ENCODE measurements at places on chromosomes 12 and 14. TPM values are rescaled to one million over a fixed set of nuclear protein-coding genes. Genes with fewer than 3 reads are reported as not detected.

GRCh38 chr12:42582050-42582449, 7.5 kb downstream of the PRICKLE1 start:
- DNase-seq, result no peak

GRCh38 chr14:104930526-104931303, 6.0 kb downstream of the PLD4 start:
- DNase-seq, result peak; percentile 12

DNA sequence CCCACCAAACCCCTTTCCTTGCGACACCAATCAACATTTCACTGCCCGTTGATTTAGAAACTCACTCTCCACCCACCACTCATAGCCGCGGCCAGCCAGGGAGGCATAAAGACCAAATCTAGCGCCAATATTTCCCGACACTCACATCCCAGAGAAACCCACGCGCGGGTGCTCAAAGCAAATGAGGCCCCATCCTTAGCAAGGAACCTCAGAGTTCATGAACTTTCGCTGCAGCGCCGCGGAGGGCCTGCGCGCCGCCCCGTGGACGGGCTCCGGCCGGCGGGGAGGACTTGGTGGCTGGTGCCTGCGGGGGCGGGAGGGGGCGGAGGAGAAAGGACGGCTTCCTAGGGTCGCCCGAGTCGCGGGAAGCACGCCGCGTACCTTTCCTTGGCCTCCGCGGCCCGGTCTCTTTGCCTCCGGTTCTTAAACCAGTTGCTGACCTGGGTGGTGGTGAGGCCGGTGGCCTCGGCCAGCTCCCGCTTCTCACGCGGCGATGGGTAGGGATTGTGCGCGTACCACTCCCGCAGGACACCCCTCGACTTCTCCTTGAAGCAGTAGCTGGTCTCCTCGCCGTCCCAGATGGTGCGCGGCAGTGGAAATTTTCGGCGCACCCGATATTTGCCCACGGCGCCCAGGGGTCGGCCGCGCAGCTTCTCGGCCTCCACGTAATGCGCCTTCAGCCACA, 886 bp downstream of the SIX1 start:
- DNase-seq, result peak; percentile 51

GRCh38 chr14:95327558-95328374, 8.1 kb upstream of the CLMN start:
- no peak for DNase-seq

- no peak for DNase-seq
These were observed 168.6 kb downstream of the TMTC3 start for GRCh38 chr12:88310666-88311065.

GRCh38 chr12:130878193-130879185, 6.6 kb downstream of the RAN start:
- DNase-seq, result peak; percentile 9

- DNase-seq, result no peak
These were observed 17.4 kb downstream of the HEATR5A start for GRCh38 chr14:31402764-31403439.

DNA sequence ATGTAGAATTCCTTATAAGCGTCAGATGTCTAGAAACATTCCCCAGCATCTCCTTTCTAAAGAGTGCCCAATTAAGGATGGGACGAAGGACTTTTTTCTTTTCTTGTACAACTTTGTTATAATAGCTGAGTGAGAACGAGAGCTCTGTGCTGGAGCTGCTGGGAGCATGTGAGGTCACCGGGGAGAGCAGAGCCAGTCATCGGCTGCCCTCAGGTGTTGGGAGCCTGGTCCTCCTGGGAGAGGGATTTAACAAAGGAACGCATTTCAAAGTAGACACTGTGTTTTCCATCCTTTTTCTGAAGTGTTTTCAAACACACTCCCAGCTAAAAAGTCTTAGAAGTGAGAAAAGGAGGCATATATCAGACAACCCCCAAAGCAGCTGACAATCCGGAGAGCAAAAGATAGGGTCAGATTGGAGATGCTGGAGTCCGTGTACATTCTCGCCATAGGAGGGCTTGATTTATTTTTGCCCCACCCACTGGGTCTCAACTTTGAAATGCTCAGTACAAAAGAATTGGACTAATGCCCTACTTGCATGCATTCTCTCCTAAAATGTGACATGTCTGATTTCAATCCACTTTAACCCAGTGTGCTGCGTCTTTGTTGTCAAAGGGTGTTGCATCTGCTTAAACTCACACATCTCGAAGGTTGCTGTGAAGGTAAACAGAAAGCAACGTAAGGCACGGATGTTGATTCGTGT, 50.8 kb upstream of the PIWIL1 start:
- DNase-seq, result no peak

DNA sequence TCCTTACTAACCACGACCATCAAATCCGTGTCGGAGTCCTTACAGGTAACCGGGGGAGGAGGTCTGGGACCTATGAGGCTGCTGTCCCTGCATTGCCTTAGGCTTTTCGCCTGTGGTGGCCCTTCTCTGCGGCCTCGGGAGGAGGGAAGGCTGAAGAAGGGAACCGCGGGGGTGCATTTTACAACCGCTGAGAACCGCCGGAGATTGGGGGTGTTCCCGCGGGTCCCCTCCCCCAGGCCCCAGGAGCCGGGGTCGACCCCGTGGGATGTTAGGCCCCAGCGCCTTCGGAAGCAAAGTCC, 549 bp downstream of the GPHN start:
- DNase-seq, result no peak

DNA sequence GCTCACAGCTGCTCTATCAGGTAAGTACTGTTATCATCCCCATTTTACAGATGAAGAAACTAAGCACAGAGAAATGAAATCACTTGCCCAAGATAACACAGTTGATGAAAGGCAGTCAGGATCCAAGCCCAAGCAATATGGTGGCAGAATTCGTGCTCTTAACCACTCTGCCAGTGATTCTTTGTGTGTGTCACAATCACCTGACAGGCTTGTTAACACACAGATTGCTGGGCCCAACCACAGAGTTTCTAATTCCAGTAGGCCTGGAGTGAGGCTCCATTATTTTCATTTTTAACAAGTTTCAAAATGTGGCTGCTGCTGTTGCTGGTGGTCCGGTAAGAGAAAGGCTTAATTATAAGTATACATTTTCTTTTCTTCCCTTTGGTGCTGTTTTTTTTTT, 134.2 kb downstream of the TGFB3 start:
- DNase-seq, result no peak

DNA sequence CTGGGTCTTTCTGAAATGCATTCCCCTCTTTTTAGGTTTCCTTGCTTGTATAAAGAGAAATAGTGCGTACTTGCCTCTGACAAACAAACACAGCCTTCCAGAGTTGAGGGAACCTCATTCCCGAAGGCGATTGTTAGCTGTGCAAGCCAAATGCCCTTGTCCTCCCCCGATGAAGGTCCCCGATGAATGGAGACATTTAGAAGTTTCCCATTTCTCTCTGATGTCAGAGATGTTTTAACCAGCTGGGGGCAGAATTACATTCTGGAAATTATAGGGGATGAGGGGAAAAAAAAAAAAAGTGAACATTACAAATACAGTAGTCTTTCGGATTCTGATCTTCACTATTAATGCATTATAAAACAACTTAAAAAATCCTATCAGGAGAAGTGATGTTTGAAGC, 366.8 kb downstream of the VRK1 start:
- peak; percentile 29 for DNase-seq

DNA sequence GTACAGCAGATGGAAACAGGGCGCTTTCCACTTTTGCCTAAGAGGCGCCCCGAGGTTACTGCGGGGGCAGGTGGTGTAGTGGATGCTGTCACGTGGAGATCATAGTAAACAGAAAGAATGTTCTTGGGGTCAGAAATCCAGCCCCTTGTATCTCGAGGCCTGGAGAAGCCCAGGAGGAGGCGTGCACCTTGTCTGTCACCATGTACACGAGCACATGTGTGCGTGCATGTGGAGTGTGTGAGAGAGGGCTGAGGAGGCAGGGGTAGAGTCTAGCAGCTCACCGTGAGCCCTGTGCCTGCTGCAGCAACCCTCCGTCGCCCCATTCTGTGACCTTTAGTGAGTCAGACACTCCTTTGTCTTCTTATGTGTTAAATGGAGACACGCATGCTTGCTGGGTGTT, 59.0 kb downstream of the CACNA1C start:
- DNase-seq, result no peak

GRCh38 chr12:80756875-80757274, 40.2 kb downstream of the MYF5 start:
- DNase-seq, result no peak

- DNase-seq, result no peak
These were observed 161.7 kb downstream of the SLC15A4 start for GRCh38 chr12:128662101-128662500.

- no peak for DNase-seq
These were observed 104.3 kb downstream of the DUSP6 start for GRCh38 chr12:89247967-89248366.

DNA sequence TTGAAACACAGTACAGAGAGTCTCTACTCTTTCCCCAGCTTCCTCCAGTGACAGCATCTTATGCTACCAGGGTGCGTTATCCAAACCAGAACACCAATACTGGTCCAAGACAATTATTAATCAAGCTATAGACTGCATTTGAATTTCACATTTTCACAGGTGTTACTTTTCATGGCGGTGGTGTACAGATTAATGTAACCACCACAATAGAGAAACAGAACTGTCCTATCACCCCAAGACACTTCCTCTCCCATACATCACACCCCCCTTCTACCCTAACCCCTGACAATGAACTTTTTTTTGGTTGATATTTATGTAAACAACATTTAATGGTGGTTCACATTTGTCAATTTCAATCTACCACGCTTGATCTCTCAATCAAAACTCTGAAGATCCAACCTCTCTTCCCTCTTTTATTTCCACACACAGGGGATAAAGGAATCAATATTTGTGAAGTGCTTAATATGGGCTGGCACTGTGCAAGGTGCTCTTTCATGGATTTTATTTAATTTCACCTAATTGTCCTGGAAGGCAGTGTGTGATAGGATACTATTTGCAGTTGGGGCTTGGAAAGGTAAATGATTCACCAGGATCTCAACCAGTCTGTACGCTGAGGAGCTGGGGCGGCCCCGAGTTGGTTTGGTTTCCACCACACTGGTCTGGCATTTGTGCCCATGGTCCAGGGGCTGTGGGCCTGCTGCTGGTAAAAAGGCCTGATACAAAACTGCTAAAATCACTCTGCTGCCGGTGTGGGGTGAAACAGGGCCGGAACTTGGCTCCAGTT, 54.6 kb upstream of the DICER1 start:
- DNase-seq, result no peak

DNA sequence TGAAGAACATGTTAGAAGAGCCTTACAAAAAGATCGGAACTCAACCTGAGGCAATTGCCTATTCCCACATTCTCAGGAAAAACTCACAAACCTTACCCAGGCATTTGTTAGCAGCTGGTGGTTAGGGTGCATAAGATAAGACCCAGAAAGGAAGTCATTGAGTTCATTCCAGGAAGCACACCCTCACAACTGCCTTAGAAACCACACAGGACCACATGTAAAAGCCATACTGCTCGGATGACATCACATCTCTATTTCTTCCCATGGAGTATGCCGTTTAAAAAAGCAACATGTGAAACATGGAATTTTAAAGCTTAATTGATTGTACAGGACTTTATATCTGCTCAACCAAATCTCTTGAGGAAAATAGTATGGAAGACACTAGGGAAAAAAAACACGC, 411.2 kb downstream of the DAD1 start:
- DNase-seq, result no peak

DNA sequence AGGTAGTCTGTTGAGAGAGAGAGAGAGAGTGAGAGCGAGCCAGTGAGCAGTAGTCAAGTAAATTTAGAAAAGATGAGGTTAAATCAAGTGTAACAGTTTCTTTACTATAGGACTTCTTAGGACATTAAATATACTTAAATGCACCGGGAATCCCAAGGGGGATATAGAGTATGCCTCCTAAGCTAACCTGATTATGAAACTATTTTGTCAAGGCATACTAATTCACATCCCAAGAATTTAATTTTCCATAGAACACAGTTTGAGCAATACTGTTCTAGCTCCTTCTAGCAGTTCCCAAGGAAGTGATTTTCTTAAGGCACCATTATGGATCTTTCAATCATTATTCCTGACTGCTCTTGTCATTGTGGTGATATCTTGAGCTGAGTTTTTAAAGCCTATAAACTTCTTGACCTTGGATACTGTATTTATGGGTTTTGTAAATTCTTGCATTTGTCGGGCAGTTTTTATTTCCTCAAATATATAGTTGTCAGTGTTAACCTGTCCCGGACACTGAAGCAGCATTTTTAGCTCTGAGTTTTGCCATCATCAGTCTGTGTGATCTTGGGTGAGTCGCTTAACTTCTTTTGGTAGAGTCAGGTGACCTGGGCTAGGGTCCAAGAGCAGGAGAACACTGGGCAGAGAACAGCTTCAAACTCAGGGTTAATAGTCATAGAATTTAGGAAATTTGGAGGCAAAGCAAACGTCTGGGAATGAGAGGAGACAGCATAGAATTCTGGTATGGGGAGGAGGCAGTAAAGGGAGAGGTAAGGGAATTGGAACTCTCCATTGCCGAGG, 196.5 kb upstream of the FRMD6 start:
- DNase-seq, result peak; percentile 67

DNA sequence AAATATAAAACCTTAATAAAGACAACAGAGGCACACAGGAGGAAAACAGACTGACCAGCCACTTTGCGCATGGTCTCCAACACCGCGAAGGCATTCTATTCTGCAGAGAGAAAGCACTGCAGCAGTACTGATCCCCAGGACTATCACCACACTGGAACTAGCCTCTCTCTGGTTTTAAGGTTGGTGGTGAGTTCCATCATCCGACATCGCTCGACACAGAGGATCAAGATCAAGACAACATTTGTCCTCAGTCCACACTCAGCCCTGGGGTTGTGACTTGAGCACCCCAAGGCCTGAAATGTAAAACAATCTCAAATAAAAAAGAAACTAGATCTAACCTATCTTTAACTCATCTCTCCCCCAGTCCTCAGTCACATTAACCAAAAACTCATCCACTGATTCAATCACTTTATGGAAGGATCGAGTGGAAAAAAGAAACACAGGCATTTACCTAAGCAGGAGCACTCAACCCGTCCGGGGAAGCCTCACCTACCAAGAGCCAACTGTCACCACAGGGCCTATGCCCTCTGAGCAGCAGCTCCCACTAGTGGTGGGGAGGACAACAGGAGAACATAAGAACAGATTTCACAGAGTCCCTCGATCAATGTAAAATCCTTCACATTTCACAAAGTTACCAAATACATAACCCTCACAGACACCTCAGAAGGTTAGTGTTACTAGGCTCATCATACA, 17.7 kb downstream of the STXBP6 start:
- no peak for DNase-seq

- DNase-seq, result peak; percentile 46
These were observed at the start of gene BMAL2 for GRCh38 chr12:27332714-27333402. Gene BMAL2 (plus strand): TSS chr12:27332836. CDS start chr12:27333073, 237 bp downstream.

GRCh38 chr14:88559852-88560251, 3.0 kb upstream of the ZC3H14 start:
- DNase-seq, result peak; percentile 61

GRCh38 chr12:23614280-23614679, 335.2 kb downstream of the SOX5 start:
- DNase-seq, result no peak

- no peak for DNase-seq
These were observed 1500.7 kb upstream of the FLRT2 start for GRCh38 chr14:84029246-84029645.

Gene MGAT4C
- not detected for total RNA-seq

Gene PTPRB
- 3.4 TPM for total RNA-seq

Gene PLD4
- total RNA-seq, result not detected

Gene HOXC10
- 15.3 TPM for total RNA-seq

Gene NXPH4
- 3.1 TPM for total RNA-seq

Gene DEGS2
- not detected for total RNA-seq

Gene IFNG-AS1
- total RNA-seq, result not detected

Gene TUBA1A
- 467 TPM for total RNA-seq

Gene MUCL1
- not detected for total RNA-seq

Gene HOXC12
- total RNA-seq, result not detected

Gene CD69
- 1.2 TPM for total RNA-seq

Gene REM2
- not detected for total RNA-seq
